ENCODE measurements at places on chromosomes 12 and 14.

- DNase-seq, result no peak
Observed at GRCh38 chr14:73996731-73997107, 22.4 kb downstream of the ENTPD5 start.

DNA sequence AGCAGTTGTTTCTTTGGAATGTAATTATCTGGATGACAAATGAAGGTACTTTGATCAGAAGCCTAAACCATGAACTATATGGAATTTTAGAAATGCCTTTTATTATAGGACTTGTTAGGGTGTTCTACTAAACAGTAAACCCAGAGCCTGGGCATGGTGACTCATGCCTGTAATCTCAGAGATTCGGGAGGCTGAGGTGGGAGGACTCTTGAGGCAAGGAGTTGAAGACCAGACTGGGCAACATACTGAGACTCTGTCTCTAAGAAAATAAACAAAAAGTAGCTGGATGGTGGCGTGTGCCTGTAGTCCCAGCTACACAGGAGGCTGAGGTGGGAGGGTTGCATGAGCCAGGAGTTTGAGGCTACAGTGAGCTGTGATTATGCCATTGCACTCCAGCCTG, 23.9 kb downstream of the PALS1 start:
- DNase-seq, result no peak

DNA sequence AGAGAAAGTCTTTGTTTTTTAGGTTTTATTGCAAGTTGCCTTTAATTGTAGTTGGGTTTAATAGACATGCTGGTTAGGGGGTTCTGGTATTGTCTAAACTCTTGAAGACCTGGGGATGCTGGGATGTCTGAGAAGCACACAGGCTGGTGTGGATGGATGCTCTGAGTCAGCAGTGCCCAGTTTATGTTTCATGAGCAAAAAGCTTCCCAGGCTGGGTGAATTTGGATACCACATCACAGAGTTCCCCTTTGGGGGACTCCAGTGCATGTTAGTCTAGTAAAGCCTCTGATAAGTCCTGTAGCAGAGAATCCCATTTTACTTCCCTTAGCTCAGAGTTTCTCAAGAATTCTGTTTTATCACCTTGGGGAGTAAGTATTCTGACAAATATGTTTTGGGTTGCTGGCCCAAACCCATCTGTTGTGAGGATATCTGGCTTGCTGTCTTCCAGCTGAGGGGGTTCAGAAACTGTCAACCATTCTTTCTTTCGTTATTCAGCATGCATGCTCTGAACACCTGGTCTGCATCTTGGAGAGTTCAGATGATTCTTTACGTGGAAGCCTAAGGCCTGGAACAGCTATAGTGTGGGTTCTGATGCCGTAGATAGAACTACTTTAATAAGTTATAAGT, 509.1 kb downstream of the VRK1 start:
- DNase-seq, result no peak

DNA sequence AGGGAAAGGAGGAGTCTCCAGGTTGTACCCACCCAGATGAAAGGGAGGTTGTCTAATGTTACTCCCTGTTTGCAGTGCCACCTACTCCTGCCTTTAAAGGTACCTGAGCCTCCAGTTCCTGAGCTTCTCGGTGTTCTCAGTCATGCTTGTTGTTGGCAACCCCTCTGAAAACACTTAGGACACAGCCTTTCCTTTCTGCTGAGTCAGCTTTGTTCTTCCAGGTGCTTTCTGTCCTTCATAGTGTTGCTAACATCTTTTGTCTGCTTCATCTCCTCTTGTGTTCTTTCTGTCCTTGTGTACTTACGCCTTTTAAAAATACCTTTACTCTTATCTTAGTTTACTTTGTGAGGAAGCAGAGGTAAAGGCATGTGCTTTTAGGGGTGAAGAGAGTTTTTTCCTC, 97.0 kb upstream of the NEDD1 start:
- no peak for DNase-seq

DNA sequence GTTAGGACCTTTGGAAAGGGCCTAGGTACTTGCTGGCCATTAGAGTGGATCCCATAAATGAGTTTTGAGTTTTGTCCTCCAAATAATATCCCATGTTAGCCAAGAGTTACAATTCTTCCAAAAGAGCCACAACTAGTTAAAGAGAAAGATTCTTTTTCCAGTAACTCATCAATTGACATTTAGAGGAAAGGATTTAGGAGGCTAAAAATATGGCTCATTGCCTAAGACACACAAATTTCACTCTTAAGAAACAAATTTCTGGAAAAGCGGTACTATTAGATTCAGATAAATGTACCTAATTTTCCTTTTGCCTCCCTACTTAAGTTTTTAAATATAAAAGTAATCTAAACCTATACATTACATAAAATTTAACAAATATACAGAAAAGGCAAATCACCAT, 21.3 kb downstream of the DACT1 start:
- no peak for DNase-seq

- no peak for DNase-seq
Observed at GRCh38 chr12:31362115-31362758, 36.3 kb upstream of the SINHCAF start.

GRCh38 chr12:18752280-18752920, 14.5 kb downstream of the CAPZA3 start:
- DNase-seq, result no peak

DNA sequence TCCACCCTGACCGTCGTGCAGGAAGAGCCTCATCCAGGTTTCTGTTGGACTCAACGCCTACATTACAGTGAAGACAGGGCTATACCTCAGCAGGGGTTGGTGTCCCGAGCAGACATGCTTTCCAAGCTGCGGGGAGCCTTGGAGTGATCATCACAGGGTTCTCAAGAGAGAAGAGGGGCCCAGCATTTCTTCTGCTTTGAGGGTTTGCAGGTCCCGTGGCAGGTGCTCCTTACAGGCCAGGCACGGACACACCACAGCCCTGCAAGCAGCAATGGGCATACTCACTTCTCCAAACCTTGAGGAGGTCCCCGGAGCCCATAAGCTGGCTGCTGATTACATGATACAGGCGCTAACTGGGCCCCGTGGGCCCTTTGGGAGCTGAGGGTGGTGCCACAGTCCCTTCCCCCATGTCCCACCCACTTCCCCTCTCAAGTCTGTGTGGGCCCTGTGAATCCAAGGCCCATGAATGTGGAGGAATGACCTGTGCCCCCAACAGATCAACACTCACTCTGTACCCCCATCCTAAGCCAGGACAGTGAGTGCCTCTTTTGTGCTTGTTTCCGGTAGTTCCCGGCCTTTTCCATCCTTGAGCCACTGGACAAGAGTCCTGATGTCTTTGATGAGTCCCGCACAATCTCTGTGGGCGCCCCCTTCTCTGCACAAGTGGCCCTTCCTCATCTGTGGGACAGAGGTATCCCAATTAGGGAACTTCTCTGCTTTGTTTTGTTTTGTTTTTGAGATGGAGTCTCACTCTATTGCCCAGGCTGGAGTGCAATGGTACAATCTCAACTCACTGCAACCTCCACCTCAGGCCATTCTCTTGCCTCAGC, 1.1 kb downstream of the AQP2 start:
- no peak for DNase-seq

GRCh38 chr14:21431126-21431525, 24.8 kb downstream of the CHD8 start:
- DNase-seq, result no peak

GRCh38 chr14:33369972-33370371, 431.3 kb downstream of the NPAS3 start:
- DNase-seq, result no peak

DNA sequence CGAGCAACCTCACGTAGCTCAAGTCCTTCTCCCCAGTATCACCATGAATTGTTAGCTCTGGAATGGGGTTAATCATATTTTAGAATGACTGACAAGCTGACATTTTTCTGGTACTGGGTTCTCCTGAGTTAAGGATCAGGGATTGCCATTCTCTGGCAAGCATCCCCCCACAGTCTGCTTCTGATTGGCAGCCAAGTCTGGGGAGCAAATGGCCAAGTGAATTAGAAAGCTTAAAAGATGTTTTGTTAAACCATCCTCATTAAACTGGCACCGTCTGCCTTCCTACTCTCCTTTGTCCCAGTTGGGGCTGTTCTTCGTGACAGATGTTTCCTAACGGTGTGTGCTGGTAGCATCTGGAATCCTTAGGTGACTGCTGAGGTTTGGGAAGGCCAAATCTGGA, 17.2 kb upstream of the CISTR start:
- DNase-seq, result no peak

DNA sequence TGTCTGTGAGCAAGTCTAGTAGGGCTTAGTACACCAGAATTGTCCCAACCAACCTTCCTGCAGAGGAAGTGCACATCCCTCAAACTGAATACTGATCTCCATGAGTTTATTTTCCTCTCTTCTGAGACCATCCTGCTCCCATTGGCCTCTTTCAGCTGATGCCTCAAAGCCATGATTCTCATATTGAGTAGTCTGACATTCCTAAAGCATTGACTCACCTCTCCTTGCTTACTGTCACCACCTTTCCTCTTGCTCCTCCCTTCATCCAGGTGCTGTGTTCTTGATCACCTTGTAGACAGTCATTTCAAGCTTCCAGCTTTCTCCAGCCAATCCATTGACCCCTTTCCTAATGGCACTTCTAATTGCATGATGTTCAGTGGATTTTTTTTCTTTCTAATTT, 583.7 kb upstream of the USP15 start:
- DNase-seq, result no peak

Data from germinal center (tissue), 1 donor.